ENCODE measurements at places on chromosomes 4 and X. TPM values are rescaled to one million over a fixed set of nuclear protein-coding genes. Genes with fewer than 3 reads are reported as not detected.

DNA sequence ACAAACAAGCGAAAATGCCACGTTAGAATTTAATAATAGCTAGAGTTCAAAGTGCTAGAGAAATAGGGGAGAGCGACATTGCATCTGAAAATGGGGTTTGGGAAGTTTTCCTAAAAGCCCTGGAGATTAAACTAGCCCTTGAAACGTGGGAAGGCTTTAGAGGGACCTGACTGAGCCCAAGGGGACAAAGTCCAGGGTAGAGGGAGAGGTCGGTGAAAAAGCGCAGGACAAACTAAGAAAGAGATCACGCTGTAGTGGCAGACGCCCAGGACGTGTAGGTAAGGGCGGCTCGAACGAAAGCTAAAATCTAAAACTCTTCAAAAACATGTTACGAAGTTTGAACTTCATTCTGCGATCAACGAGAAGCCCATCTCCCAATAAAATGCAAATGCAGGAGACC lies 1.1 kb upstream of the ATP11C start:
- no peak for DNase-seq

- DNase-seq: no peak
These were observed 290.6 kb upstream of the KLF3 start for GRCh38 chr4:38373375-38373774.

- DNase-seq: no peak
These were observed 24.1 kb downstream of the C4orf50 start for GRCh38 chr4:5993876-5994811.

DNA sequence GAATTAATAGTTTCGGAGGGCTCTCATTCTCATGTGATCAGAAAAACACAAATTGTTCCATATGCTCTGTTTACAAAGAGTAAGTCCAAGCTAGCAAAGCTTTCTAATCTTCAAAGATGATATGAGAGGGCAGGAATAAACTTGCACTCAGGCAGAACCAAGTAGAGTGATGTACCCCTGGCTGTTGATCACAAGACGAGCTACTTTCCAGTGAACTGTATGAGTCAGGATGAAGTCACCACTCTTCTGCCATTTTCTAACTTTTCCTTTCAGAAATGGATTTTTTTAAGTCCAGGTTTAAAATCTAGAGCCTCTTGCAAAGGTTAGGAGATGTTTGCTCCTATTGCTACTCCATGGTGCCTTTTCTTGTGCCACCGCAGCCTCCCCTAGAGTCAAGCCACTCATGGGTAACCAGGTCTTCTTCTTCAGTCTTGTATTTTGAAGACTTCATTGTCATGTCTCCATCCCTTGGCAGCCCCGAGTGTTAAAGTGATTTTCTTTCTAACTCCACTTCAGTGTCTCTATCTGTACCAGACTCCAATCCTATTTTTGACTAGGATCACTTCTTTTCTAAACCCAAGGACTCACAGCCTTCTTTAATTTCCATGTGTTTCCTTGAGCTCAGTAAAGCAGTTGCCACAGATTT lies 171.9 kb upstream of the GALNT7 start:
- DNase-seq: no peak

DNA sequence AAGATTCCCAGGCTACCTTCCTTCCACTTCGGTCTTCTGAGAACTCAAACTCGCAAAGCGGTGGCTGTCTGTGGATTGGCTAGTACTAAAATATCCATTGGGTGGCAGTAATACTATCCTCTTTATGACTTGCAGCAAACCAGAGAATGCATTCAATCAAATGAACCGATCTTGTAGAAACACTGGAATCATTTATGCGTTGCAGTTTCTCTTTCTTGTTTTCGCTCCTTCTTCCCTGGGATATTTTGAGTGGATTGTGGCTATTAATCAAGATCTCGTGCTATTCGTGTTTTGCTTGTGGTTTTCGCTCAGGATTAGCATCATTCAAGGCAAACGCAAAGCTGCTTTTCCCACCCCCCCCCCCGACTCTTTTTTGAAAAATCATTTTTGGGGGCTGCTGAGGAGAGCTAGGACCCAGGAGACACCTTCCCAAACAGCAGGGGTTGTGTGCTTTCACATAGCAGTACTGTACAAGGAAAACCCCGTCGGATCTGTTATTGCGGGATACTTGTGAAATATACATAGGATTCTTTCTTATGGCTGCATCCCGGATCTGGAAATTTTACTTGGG lies at the start of gene IL1RAPL1:
Gene IL1RAPL1, plus strand, starts transcription at position 466 of the 571 bp plus-strand sequence.
- no peak for DNase-seq

DNA sequence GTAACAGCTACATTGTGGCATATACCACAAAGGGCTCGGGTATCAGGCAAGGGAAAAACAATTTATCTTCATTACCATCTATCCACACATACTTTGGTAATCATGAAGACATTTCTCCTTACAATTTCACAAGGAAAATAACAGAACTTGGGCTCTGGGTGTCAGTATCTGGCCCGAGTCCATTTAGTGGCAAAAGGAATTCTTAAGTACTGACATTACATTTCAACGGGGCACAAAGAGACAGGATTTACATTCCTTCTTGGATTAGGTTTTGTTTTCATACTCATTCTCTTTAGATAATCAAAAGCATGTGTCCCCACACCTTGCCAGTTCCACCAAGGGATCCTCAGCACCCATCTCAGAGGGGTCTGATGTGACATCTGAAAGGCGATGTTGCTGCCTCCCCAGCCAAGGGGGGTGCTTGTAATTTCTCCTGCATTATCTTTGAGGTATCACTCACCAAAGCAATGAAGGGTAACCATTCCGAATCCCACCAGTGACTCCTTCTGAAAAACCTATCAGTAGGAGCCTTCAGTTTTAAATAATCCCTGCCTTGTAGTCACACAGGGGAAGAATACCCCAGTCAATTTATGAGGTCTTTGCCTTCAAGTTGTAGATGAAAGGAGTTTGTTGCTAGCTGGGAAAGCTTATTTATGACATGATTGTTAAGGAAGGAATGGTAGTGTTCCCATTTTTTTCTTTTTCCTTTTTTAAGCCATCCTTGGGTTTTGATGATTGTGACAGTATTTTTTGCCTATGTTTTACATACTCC lies 118.6 kb downstream of the PALLD start:
- DNase-seq: no peak

GRCh38 chr4:101183221-101183620 lies 164.1 kb downstream of the PPP3CA start:
- DNase-seq: no peak

DNA sequence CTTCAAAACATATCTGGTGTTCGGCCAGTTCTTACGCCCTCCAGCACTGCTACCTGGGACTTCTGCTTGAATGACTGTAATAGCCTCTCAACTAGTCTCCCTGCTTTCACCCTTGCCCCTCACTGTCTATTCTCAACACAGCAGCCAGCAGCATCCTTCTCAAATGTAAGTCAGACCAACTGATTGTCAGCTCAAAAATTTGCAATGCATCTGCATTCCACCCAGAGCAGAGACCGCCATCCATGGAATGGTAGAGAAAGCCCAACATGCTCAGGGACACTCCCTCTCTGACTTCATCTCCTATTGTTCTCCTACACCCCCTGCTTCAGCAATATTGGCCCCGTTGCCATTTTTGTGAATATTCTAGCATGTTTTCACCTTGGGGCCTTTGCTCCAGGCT lies 5.9 kb downstream of the TLR7 start:
- no peak for DNase-seq

DNA sequence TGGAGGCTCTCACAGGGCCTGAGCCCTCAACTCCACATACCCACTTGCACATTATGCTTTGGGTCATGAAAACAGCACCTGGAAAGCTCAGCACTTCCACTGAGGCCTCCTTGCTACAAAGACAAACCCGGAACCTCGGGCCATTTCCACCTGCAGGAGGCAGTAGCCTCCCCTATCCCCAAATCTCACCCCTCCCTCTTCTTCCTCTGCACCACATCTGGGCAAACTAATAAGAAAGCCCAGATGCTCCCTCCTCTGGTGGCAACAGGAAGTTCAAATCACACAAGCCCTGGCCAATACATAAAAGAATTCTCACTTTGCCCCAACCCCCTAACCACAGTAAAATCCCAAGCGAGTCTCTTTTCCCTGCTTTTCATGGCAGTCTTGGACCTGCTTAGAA lies 136.4 kb downstream of the MAPK10 start:
- DNase-seq: no peak

DNA sequence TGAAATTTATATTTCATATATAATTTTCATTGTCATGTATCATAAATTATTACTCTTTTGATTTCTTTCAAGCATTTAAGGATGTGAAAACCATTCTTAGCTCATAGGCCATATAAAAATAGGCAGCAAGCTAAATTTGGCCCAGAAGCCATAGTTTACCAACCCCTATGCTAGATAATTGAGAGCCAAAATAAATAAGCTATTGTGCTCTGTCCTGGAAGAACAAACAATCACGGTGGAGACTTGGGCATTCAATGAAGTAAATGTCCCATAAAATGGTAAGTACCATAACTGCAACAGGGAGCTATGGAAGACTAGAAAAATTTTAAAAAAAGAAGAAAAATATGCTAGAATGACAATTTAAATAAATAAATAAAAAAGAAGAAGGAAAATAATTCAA lies 60.9 kb upstream of the PACRGL start:
- DNase-seq: no peak

DNA sequence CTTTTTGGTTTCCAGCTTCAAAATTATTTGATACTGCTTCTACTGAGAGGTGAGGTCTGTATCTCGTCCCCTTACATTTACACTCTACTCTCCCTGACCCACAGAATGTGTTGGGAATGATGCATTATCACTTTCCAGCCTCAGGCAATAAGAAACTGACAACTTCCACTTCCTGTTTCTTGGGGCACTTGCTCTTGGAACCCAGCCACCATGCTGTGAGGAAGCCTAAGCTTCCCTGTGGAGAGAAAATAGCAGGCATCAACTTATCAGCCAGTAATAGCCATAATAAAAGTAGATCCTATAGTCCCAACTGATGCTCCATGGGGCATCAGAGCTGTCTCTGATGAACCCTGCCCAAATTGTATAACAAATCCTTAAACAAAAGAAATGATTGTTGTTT lies 32.6 kb downstream of the RELL1 start:
- no peak for DNase-seq

DNA sequence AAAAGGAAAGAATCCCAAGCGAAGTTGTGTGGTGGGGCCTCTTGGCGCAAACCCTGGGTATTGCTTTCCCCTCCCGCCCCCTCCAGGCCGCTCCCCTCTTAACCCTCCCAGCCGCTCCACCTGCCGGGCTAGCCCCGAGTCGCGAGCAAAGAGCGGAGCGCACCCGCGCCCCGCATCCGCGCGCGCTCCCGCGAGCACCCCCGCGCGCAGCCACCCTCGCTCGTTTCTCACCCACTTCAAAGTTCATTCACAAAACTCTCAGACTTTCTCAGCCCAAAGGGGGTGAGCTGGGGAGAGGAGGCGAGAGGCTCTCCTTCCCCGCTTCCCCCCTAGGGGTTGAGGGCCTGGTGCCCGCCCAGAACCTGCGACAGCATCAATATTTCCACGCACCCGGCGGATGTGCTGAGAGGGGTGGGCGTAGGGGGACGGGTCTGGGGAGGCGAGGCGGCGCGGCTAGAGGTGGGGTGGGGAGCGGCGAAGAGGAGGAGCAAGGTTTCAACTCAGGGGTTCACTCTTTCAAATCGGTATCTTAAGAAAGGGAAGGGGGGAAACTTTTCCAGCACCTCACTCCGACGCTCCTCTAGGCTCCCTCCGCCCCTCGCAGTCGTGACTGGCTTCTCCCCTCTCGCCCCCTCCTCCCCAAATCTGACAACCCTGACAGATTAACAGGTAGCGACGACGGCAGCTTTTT lies 1.8 kb downstream of the MAML3 start:
- no peak for DNase-seq

DNA sequence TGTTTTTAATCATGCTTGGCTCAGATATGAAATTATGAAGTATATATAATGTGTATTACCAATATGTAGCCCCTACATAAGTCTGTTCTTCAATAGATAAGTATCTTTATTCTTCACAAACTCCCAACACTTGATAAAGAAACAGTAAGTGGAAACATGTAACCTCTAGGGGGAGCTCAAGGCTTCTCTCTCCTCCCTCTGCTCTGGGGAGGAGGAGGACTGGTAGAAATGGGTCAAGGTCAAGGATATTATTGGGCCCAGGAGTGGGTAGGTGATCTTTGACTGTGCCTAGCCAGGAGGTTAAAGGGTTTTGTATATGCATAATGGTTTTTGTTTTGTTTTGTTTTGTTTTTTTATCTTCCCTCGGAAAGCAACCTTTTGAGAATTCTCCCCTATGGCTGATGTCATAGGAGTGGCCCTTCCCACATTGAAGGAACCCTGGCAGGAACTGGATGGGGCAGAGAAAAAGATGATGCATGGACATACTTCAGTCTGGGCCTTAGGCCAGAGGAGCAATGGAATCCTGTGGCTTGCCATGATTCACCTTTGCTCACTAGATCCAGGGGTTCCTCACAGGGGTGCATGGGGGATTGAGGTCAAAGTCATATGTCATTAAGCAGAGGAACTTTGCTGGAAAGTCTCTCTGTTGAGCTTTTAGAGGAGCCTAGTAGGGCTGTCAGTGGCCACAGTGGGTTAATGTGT lies 460.3 kb downstream of the MID1IP1 start:
- no peak for DNase-seq

DNA sequence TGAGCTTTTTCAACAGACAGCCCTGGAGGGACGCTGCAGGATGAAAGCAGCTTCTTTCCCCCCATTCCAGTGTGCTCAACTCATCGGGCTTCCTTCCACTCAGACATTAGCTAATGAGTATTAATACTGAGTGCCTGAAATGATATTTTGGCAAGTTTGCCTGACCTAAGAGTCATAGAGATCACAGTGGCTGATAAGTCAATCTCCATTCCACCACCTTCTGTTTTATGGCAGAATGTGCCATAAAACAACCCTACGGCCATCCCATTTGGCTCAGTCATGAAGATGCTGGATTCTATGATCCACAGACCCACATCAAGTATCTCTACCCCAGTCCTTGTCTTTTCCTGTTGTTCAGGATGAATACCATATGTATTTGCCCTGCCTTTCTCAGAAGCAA lies 48.3 kb upstream of the MAB21L2 start:
- DNase-seq: no peak

GRCh38 chr4:118139241-118139640 lies 105.0 kb downstream of the NDST3 start:
- no peak for DNase-seq

GRCh38 chr4:73036123-73036522 lies 33.4 kb downstream of the COX18 start:
- DNase-seq: no peak

DNA sequence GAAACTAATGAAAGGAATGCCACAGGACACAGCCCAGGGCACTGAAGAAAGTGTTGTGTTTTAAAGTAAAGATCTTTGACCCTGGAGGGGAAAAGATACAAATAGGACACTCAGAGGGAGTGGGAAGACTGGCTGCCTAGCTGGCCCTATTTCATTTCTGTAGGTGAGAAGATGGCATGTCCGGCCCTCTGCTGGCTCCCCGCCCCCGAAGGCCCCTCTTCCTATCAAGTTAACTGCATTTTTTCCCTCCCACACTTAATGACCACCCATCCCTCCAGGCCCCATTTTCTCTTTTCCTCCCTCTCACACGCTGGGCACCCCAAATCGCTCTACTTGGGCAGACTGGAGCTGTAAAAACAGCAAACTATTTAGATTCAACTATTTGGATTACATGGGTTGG lies 5.5 kb upstream of the TRIM75 start:
- no peak for DNase-seq

- no peak for DNase-seq
These were observed 1.0 kb downstream of the GAB3 start for GRCh38 chrX:154749856-154750255.

GRCh38 chrX:71604796-71605568 lies 13.3 kb downstream of the CXCR3 start:
- no peak for DNase-seq

ARR3 gene
- 0.23 TPM for polyA plus RNA-seq

CEP44 gene
- 21.0 TPM for polyA plus RNA-seq

CDS1 gene
- polyA plus RNA-seq: 3.2 TPM

SHROOM2 gene
- 18.0 TPM for polyA plus RNA-seq

ATP1B4 gene
- polyA plus RNA-seq: not detected

STOX2 gene
- polyA plus RNA-seq: 13.5 TPM

ARL9 gene
- polyA plus RNA-seq: 1.3 TPM

RAI2 gene
- 12.0 TPM for polyA plus RNA-seq

DUX4 gene
- polyA plus RNA-seq: 0.98 TPM

Data from left renal pelvis (tissue), 4 donors.